ENCODE measurements at places on chromosomes 16 and 17.
A peak's percentile ranks its signal among the peaks of the same experiment; 100 is the strongest.

- DNase-seq: no peak
Observed at GRCh38 chr17:3879591-3880417, 13.0 kb downstream of the CAMKK1 start.

DNA sequence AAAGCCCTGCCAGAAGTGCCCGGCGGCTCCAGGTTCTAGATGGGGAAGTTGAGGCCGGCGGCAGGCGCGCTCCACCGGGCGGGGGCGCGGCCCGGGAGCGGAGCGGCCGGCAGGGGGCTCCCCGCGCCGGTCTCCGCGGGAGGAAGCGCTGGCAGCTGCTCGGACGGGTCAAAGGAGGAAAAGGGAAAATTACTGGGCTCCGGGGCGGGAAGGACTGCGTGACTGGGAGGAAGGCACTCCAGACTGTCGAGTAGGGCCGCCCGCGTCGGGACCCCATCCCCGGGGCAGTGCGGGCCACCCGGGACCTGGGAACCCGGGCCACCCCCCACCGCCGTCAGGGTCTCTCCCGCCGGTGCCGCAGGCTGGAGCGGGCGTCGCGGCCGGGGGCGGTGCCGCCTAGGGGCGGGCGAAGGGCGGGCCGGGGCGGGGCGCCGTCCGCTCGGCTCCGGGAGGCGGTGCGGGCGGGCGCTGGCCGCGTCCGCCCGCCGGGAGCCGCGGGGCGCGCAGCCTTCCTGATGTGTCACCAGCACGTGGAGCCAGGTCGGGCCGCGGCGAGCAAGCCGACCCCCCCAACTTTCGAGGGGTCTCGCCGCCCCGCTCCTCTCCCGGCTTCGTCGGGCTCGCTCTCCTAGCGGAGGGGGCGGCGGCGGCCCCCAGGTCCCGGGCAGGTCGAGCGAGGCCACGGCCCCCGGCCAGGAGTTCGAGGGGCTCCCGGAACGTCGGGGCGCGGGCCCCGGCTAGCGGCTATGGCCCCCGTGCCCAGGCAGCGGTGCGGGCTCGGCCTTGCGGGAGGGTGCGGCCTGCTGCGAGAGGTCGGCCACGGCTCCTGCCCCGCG lies 167.5 kb downstream of the RAB11FIP4 start:
- peak; percentile 77 for DNase-seq

- no peak for DNase-seq
Observed at GRCh38 chr16:86892509-86892908, 314.2 kb downstream of the FOXL1 start.

- DNase-seq: no peak
Observed at GRCh38 chr16:54697677-54698076, 233.0 kb upstream of the IRX5 start.

GRCh38 chr17:1905190-1905913 lies 75.5 kb downstream of the RPA1 start:
- DNase-seq: no peak

GRCh38 chr17:11318207-11318606 lies 77.2 kb downstream of the SHISA6 start:
- DNase-seq: no peak

DNA sequence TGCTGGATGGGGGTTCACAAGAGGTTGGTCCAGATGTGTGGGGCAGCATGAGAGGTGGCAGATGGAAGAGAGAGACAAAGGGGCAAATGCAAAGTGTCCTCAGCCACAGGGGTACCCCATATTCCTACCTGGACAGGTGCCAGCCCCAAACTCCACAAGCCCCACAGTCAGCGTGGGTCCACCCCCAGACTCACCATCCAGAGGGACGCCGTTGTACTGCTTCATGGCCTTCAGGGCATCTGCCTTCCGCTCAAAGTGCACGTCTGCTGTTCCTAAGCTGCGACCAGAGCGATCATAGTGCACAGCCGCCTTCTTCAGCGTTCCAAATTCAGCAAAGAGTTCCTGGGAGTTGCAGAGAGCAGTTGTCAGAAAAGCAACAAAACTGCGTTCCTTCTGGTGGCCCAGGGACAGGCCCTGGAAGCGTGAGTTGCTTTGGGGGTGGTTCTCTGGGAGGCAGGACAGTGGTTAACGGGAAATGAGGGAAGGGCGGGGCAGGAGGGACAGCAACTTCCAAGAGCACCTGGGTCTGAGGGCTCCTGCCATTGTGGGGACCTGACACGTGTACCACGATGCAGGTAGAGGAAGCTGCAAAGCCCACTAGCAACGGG lies 2.3 kb downstream of the ALYREF start:
- DNase-seq: no peak

DNA sequence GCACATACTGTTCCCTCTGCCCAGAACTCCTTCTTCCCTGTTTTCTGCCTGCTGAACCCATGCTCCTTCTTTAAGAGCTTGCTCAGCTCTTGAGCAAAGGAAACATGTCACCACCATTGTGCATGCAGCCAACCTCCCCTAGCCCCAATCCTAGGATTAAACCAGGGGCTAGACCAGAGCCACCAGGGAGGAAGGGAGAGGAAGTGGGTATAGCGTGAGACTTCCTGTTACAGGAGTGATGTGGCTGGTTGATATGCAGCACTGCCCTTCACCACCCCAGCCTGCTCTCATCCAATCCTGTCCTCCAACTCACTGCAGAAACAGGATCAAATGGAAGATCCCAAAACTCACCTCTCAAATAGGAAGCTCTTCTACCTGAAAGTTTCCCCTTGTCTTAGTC lies 67.1 kb upstream of the CDH5 start:
- DNase-seq: no peak

- peak; percentile 65 for DNase-seq
Observed at GRCh38 chr16:13923703-13924298, 3.8 kb downstream of the ERCC4 start.

- no peak for DNase-seq
Observed at GRCh38 chr17:63458478-63458877, 12.4 kb upstream of the CYB561 start.

Measured in AG10803 (cell line).